ENCODE measurements at places on chromosomes 16 and 17.
A peak's percentile ranks its signal among the peaks of the same experiment; 100 is the strongest.

DNA sequence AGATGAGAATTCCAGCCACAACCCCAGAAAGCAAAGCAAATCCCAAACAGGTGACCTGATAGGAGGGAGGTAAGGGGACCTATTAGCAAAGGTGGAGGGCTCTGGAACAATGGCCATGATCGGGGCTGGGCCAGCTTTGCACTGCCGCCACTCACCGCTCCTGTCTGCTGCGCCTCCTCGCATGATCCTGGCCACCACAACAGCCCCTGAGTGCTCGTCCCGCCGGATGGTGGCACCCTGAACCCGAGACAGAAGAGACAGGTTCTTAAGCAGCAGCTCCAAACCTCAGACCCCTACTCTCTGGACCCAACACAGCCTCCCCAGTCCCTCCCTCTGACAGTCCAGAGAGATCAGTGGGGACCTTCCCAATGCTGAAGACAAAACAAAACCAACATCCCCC lies 5.3 kb downstream of the MPP3 start:
- DNase-seq: no peak

DNA sequence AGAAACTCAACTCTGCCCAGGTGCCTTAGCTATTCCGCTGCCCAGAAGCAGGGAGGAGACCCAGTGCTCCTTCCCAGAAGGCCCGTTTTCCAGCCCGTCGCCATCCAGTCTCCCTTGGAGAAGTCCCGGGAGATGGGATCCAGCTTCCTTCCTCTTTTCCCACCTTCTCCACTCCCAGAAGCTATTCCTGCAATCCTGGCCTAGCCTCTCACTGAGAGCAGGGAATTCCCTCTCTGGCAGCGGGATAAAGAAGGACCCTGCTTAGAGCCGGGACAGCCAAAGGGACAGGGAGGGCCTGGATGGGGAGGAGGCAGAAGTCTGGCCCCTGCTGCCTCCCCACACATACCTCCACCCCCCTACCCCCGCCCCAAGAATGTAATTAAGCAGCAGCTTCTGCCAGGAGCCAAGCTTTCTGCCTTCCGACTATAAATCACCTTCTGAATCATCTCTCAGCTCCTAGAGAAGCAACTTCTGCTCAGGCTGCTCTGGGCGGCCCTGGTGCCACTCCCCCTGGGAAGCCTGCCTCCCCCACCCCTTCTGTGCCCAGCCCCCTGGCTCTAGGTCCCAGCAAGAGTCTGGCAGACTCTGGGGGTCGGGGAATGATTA lies 6.4 kb downstream of the WNT3 start:
- DNase-seq: no peak

- DNase-seq: peak; percentile 88
Observed at GRCh38 chr16:79770244-79771064, 169.9 kb upstream of the MAF start.

DNA sequence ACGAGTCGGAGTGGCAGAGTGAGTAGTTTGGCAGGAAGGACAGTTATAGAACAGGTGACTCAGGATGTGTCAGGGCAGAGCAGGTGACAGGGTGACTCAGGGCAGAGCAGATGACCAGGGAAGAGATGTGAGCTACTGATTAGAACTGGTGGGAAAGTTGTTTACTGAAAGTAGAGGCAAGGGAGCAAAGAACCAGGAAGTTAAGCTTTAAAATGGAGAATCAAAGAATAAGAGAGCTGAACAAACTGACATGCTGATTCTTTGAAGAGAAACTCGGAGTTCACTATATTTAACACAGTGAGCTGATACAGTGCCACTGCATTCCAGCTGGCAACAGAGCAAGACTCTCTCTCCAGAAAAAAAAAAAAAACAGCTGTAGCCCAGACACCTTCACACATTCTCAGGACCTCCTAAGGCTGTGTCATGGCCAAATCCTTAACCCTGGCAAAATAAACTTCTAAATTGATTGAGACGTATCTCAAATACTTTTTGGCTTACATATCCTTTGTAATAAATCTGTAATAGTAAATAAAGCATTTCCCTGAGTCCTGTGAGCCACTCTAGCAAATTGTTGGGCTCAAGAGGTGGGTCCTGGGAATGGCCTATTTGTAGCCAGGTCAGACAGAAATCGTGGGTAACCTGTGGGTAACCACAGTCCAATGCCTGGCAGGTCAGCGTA lies 12.3 kb upstream of the UBE2I start:
- DNase-seq: peak; percentile 60

DNA sequence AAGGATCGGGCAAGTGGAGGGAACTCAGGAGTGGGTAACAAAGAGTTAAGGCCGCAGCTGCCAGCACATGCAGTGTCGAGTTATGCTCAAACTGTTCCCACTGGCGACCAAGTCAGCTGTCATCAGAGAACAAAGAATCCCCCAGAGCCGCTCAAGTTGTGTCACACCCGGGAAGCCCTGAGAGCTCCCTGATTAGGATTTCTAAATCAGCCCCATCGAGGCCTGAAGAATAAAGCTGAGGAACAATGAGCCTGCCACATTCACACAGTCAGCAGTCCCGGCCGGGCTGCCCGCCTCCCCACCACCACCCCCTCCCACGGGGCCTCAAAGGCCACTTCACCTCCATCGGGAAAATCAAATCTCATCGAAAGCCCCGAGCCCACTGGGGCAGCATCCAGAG lies 84.5 kb downstream of the SOX9 start:
- no peak for DNase-seq

DNA sequence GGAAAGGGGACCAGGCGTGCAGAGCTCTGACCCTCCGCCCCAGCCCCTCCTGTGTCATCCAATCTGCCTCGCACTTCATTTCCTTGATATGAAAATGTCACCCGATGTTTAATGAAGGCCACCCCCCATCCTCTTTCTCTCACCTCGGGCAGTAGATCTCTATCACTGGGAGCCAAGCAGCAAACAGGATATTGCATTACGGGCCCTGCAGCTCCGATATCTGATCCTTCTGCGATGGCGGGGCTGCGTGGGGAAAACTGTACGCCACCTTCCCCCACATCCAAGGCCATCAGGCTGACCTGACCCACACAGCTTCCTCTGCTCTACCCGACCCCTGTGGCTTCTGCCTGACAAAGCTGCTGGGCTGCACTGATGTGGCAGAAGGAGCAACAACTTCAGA lies 74.9 kb downstream of the DYNLRB2 start:
- no peak for DNase-seq

DNA sequence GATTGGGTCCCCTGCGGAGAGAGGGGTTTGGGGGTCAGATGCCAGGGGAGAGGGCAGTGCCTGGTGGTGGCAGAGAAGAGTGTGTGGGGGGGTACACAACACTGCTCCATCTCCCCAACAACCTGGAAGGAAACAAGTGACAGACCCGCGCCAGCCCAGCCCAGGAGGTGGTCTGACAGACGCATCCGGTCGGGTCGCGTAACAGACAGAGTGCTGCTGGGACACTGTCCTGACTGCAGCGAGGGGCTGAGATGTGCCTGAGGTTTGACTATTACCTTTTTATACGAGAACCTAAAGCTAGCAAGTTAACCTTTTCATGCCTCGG lies 16.2 kb downstream of the UNC13D start:
- no peak for DNase-seq

DNA sequence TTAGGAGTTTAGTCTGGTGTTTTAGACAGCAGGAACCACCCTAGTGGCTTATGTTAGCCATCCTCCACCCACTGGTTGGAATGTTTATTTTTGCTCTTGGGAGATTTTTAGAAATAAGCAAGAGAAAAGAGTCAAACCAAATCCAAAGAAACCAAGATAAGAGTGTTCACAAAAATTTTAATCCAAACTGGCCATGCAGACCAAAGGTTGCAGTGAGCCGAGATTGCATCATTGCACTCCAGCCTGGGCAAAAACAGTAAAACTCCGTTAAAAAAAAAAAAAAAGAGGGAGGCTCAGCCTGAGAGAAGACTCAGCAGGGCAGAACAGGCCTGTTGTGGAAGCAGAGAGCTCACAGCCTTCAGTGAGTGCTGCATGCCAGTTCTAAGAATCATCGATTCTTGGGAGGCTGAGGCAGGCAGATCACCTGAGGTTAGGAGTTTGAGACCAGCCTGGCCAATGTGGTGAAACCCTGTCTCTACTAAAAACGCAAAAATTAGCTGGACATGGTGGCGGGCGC lies 12.2 kb upstream of the C16orf54 start:
- no peak for DNase-seq

- DNase-seq: no peak
Observed at GRCh38 chr16:11389083-11389482, 43.8 kb downstream of the RMI2 start.

DNA sequence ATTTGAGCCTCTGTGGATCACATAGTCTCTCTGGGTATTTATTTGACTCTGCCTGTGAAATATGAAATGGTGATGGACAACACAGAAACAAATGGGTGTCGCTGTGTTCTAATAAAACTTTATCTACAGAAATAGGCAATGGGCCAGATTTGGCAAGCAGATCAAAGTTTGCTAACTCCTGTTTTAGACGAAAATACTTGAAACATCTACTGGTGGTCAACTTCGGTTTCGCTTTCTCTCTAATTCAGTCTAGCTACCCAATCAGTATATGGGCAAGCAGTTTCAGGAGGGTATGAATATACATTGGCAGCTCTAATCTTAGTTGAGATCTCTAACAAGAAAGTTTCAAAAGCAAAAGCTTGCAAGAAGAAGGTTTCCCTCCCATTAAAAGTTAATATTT lies 60.1 kb upstream of the DYNLRB2 start:
- no peak for DNase-seq

DNA sequence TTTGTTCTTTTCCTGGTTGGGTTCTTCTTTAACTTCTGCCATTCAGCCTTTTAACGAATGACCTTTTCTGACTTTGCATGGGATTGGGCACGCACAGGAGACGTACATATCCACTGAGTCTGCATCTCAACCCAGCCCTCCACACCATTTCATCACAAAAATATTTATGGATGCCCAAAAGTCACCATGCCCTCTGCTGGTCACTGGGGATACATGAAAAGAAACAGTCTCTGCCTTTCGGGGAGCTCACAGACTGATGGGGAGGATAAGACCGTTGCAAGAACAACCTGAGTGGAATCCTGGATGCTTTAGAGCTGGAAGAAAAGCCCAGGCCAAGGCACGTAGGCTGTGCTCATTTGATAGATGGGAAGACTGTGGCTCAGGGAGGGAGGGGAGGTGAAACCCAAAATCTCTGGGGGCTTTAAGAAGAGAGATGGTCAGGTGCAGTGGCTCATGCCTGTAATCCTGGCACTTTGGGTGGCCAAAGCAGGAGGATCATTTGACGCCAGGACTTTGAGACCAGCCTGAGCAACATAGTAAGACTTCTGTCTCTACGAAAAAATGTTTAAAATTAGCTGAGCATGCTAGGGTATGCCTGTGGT lies 7.9 kb upstream of the MT2A start:
- peak; percentile 53 for DNase-seq

- no peak for DNase-seq
Observed at GRCh38 chr17:2380950-2381649, 19.8 kb downstream of the MNT start.

GRCh38 chr16:72372087-72373045 lies 200.4 kb upstream of the PMFBP1 start:
- no peak for DNase-seq

DNA sequence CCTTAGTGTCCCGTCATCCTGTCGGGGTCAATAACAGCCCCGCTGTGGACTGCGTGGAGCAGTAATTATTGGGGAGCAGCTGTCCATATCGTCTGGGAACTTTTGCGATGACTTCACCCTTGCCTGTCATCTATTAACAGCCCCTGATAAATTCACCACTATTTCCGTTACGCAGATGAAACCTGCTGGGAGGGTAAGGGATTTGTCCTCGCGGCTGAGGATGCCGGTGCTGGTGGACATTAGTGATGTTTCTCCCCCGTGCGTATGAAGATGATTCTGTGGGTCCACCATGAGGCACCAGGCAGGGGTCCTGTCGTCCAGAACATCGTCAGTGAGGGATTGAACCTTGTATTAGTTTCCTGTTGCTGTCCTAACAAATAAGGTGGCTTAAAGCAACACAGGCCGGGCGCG lies 1.0 kb downstream of the FLYWCH2 start:
- no peak for DNase-seq

DNA sequence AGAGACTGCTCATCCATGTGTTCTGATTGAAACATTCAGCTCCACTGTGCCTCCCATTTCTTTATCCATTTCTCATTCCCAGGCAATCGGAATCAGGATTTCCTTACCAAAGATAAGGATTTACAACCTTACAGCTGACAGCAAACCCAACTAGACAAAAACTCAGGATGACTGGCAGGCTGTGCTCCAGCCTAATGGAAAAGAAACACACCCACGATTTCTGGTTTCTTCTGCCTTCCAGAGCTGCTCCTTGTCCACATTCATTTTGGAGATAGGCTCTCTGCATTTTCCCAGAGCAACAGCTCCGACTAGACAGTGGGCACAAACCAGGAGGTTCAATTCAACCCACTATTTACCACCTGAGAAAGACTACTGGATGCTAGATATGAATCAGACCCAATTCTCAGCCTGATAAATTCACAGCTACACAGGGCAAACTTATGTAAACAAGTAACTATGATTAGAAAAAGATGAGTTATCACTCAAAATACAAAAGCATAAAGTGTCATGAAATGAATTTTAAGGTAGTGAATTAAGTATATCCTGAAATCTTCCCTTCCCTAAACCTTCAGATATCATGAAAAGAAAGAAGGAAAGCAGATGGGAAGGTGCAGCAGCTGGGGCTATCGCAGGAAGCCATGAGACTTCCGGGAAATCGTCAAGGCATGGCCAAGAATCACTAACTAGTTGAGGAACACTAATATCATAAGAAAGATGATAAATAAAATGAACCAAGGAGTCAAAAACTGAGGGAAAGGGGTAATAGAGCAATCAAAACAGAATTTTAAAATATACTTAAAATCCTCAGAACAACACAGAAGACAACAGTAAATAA lies 44.8 kb upstream of the CLEC18B start:
- DNase-seq: no peak

DNA sequence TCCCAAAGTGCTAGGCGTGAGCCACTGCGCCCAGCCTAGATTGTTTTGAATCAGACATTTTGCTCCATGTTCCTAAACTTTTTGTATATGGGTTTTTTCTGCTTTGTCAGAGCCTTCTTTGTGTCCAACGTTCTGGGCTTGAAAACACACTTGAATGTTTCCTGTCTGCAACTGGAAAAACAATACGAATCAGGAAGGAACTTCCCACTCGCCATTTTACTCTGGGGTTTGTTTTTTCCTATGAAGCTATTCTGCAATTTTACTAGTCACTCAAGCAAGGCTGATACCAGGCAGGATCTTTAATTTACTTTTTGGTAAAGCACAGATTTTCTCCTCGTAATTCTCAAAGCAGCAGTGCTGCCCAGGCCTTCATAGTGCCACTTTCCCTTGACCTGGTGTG lies 31.6 kb downstream of the ARHGAP17 start:
- DNase-seq: no peak

GRCh38 chr17:57585341-57586195 lies 159.5 kb downstream of the CCDC182 start:
- DNase-seq: no peak

DNA sequence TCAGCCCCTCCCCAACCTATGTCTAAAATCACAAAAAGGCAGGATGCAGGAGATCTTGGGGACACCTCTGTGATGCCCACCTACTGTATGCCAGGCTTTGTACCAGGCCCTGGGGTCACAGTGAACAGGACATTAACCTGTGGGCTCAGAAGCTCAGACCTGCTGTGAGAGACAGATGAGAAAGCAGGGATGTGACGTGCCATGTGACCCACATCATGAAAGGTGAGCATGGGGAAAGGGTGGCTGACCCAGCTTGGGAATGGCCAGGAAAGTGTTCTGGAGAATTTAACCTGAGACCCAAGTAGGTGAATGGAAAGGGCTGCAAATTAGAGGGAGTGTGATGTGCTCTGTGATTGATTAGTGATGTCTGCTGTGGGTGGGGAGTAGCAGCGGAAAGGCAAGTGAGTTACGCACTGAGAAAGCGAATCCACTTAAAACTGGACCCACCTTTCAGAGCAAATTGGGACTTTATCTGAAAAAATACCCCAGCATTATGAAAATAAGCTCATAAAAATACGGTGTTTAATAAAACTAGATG lies 132.2 kb downstream of the IRF8 start:
- DNase-seq: no peak

All from activated CD4-positive, alpha-beta T cell treated with anti-CD3 and anti-CD28 coated beads for 36 hours (primary cell).